K562 (cell line): ENCODE measurements at places on chromosomes 2 and 18. TPM values are rescaled to one million over a fixed set of nuclear protein-coding genes. Genes with fewer than 3 reads are reported as not detected.

The GAREM2 gene
- total RNA-seq, result 11.5 and 12.4 TPM in 2 replicates

The EML6 gene
- total RNA-seq, result 0.35 and 0.49 TPM in 2 replicates

The HS6ST1 gene
- total RNA-seq, result 7.3 and 7.4 TPM in 2 replicates

The FOXD4L1 gene
- total RNA-seq, result 0.16 and 0.20 TPM in 2 replicates

The LYPD6B gene
- not detected in 2 replicates for total RNA-seq

The FAM124B gene
- total RNA-seq, result 7.4 and 7.6 TPM in 2 replicates

The CGREF1 gene
- 0.44 and 0.72 TPM in 2 replicates for total RNA-seq

The TMEM17 gene
- total RNA-seq, result 0.58 and 1.2 TPM in 2 replicates

The EFR3B gene
- total RNA-seq, result 0.09 TPM in 1 of 2 replicates, not detected in the other

The EN1 gene
- 2.0 and 2.5 TPM in 2 replicates for total RNA-seq

The TRIM54 gene
- not detected in 2 replicates for total RNA-seq

The LAMA1 gene
- 0.04 and 0.18 TPM in 2 replicates for total RNA-seq

The ORMDL1 gene
- total RNA-seq, result 33.8 and 35.3 TPM in 2 replicates

The TNFAIP6 gene
- total RNA-seq, result not detected in 2 replicates

The GCG gene
- total RNA-seq, result 0.29 TPM in 1 of 2 replicates, not detected in the other

The CKAP2L gene
- total RNA-seq, result 17.6 and 18.6 TPM in 2 replicates

The LONRF2 gene
- total RNA-seq, result 3.6 and 5.0 TPM in 2 replicates

The SATB2 gene
- total RNA-seq, result 34.0 and 34.3 TPM in 2 replicates
